ENCODE measurements at places on chromosomes 1 and 21.

DNA sequence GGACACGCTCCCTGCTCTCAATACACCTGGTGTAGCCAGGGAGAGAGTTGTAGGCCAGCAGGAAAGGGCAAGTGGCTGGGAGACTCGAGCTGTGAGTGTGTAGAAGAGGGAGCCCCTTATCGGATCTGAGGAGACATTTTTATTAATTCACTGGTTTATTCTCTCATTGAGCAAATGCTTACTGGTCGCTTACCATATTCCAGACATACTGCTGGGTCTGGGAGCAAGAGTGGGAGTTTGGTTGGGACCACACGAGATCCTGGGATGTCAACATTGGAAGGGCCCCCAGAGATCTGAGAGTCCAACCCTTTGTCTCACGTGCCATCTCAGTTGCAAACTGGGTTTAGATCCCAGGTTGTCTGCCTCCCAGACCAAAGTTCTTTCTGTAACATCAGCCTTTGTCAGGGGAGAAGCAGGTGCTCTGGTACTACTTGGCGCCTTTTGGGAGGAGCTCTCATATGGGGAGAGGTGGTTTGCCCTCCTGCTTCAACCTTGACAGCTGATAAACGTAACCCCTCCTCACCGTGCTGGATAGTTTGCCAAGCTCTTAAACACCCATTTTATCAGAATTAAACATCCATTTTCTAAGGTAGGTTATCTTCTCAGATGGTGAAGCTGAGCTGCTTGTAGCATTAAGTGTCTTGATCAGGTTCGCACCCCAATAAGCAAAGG is 742 bp downstream of the TMEM222 start:
- DNase-seq, result no peak

- no peak for DNase-seq
Observed at GRCh38 chr21:46180079-46180722, 4.1 kb downstream of the SPATC1L start.

DNA sequence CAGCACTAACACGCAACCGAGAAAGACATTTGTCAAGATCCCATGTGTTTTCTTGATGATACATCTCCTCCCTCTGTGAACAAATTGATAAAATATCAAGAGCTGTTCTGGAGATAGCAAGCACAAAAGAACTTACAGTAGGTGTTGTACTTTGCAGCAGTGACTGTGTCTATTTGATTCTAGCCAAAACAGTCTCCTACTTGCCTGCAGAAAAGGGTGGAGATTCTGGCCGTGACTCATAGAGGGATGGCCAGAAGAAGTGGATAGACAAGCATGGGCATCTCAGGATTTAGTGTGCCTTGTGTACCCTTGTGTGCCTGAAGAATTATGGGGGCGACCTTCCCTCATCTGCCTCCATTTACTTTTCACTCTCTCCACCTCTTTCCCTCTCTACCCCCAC is 458.4 kb upstream of the LRRC7 start:
- no peak for DNase-seq

DNA sequence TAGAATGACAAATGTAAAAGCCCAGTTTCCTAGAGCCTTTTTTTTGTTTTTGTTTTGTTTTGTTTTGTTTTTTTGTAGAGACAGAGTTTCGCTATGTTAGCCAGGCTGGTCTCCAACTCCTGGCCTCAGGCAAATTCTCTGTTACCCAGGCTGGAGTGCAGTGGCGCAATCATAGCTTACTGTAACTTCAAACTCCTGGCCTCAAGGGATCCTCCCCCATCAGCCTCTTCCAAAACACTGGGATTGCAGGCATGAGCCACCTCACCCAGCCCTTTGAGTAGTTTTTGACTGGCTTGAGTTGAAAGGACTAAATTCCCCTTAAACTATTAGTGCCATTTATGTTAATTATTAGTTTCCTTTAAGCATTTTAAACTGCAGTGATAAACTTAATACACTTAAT is 28.8 kb upstream of the ZBTB18 start:
- DNase-seq, result no peak

DNA sequence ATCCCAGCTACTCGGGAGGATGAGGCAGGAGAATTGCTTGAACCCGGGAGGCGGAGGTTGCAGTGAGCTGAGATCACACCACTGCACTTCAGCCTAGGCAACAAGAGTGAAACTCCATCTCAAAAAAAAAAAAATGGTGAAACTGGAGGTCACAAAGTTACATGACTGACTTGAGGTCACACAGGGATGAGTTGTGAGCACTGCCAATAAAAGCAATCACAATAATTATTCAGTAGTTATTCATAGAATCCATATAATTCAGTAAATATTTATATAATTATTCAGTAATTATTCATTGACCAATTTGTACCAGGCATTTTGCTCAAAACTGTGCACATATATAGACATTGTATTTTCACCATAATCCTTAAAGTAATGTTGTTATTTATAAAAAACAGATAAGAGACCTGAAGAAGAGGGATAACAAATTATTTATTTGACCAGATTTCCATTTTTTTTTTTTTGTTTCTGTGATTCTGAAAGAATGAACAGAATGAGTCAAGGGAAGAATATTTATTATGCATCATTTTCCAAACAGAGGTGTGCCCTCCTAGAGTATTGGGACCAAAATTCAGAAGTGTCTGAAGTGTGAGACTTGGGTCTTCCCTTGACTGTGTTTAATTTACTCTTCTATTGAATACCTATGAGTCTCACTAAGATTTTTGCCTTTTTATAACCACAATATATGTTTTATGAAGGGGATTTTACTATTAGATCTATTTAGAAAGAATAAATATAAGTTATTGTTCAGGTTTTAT is 43.0 kb downstream of the PRKAB2 start:
- no peak for DNase-seq

- DNase-seq, result no peak
Observed at GRCh38 chr1:236163463-236164153, 21.3 kb downstream of the GPR137B start.

- DNase-seq, result no peak
Observed at GRCh38 chr1:10975567-10976326, 36.7 kb upstream of the TARDBP start.

- no peak for DNase-seq
Observed at GRCh38 chr1:214050513-214051401, 63.0 kb downstream of the PROX1 start.

- no peak for DNase-seq
Observed at GRCh38 chr1:162876751-162877150, 15.8 kb upstream of the CCDC190 start.

DNA sequence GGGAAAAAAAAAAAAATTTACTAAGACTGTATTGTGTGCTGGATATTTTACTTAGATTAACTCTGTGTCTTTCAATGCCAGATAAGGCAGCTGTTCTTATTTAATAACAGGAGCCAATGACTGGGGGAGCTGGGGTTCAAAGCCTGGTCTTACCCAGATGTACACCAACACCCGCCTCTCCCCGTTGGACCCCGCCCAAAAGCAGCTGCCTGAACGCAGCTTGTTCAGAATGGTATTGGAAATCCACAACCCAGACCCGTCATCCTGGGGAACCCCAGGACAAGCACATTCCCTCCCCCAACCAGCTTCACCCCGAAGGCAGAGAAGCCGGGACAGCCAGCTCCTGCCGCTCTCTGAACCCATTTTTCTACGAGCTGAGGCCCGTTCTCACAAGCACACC is 113.6 kb upstream of the TMPRSS2 start:
- DNase-seq, result no peak

GRCh38 chr1:236689713-236690569 is 3.6 kb downstream of the ACTN2 start:
- no peak for DNase-seq

DNA sequence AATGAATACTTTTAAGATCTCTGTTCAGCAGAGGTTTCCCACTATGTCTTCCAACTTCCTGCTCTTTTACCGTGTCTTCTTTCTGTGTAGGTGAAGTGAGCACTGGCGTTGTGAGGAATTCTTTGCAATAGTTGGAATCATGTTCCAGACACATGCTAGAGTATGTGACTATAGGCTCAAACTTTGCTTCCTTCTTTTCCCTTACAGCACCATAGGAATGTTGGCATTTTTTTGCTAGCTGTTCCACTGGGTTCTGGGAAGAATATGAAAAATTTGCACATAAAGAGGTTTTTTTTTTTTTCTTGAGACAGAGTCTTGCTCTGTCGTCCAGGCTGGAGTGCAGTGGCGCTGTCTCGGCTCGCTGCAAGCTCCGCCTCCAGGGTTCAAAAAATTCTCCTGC is 15.7 kb upstream of the HUNK start:
- DNase-seq, result no peak

GRCh38 chr1:150009604-150010392 is 728 bp downstream of the OTUD7B start:
- DNase-seq, result peak; percentile 47

GRCh38 chr1:200526709-200527612 is 93.6 kb downstream of the KIF14 start:
- DNase-seq, result no peak

DNA sequence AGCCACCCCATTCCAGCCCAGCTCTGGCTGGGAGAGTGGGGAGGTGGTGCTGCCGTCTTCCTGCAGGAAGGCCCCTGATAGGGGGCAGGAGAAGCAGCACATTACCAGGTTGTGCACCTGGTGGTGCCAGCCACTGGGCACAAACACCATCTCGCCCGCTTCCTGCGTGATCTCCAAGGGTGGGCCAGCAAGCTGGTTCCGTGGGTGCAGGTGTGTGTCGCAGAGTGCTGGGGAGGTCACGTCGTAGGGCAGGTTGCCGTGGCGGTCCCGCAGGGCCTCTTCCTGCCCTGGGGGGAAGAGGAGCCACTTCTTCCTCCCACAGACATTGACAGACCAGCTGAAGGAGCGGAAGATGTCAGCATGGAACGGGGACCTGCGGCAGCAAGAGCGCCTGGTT is 1.8 kb downstream of the JMJD4 start:
- no peak for DNase-seq

DNA sequence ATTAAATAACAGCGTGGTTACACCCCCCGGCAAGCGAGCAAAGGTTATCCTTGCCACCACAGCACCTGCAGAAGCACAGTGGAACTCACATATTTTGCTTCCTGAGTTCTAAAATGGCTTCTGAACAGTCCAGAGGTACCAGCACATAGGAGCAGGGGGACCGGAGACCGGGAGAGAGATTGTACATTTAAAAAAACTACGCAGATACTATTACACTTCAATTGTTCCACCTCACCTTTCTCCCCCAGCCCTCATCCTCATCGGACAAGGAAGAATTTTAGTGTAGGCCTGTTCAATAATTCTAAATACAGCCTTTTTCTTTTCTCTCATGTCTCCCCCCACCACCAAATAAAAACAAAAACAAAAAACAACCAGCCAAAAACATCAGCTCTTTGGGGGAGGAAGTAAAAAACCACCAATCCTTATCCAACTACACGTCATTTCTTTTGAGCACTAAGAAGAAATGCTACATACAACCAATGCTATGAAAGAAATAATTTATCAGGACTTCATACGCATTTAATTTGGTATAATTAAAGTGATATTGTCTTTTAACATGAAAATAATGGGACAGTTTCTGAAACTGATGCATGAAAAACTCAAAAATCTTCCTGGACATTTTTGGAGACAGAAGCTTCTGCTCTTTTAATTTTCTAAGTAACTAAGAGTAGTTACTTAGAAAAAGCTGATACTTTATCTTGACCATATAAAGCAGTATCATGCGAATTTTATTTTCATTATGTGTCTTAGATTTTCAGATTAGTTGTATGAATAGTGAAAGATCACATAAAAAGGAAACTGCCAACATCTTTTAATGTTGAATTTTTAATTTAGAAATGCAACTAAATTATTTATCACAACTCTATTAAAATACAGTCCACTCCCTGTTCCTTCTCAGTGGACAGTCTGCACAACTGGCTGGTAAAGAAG is 9.1 kb downstream of the CDKN2C start:
- no peak for DNase-seq

GRCh38 chr1:15849775-15850324 is 2.3 kb downstream of the SPEN start:
- no peak for DNase-seq

DNA sequence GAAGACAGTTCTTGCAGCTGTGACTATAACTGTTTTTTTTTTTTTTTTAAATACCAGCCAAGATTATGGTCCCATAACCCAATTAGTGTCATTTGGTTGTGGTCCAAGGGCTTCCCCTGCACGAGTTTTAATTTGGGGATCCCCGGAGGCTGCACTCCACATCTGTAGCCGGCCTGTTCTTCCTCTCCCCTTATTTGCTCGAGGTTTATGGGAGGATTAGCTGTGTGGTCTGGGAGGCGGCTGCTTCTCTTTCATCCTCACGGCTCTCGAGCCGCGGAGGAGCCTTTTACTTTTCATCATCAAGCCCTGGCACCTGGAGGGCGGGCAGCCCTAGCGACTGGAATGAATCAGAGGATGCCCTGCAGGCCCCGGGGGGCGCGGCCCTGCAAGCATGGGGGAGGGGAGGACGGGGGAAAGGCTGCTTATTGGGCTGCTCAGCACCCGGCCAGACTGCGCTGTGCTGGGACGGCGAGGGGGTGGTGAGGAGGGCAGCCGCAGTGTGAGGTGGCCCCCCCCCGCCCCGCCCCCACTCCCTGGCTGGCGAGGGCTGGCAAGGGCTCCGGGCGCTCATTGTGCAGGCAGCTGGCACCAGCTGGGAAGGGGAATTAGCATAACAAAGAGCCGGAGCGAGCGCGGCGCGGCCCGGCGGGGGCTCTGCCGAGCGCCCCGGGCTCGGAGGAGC is 18.5 kb downstream of the SERTAD4 start:
- DNase-seq, result no peak

GRCh38 chr1:1041092-1041523 is 21.2 kb downstream of the AGRN start:
- no peak for DNase-seq

GRCh38 chr1:111976332-111976731 is 13.1 kb downstream of the KCND3 start:
- no peak for DNase-seq

GRCh38 chr1:26540351-26540750 is 10.8 kb downstream of the RPS6KA1 start:
- no peak for DNase-seq

DNA sequence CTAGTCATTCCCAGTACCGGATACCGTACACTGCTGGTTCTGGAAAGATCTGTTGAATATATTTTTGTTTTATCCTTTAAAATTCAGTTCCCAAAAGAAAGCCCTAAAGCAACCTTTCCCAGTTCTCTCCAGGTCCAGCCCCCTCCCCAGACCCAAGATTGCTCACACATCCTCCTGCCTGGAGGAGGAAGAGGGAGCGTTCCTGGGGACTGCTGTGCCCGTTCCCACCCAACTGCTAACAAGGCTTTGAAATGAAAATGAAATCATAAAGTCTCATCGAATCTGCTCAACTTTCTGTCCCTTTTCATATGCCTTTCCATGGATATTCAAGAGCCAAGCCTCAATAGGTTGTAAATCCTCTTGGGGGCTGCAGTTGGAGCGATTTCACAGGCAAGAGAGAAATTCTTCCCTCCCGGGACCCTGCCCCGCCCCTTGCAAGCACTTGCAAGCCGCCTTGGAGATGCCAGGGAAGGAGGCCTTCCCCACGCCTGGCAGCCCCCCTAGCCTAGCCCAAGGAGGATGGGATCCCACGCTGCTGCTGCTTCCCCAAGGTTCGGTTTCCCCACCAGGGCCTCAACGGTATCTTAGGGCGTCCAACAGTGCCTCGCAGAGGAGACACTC is 113.2 kb upstream of the CACHD1 start:
- no peak for DNase-seq

- DNase-seq, result no peak
Observed at GRCh38 chr1:197024460-197024859, 42.6 kb downstream of the F13B start.

GRCh38 chr1:234234199-234234598 is 139.1 kb upstream of the COA6 start:
- no peak for DNase-seq

- DNase-seq, result no peak
Observed at GRCh38 chr1:97929874-97930851, 9.3 kb upstream of the DPYD start.

GRCh38 chr21:42525676-42526378 is 12.2 kb downstream of the SLC37A1 start:
- DNase-seq, result no peak

- no peak for DNase-seq
Observed at GRCh38 chr21:22374218-22374969, 1376.2 kb downstream of the NCAM2 start.

All from RWPE2 (cell line).